D341Med (cell line): ENCODE measurements at places on chromosomes 2 and 18.

GRCh38 chr2:61784643-61785042, 69.2 kb downstream of the FAM161A start:
- DNase-seq, result no peak

DNA sequence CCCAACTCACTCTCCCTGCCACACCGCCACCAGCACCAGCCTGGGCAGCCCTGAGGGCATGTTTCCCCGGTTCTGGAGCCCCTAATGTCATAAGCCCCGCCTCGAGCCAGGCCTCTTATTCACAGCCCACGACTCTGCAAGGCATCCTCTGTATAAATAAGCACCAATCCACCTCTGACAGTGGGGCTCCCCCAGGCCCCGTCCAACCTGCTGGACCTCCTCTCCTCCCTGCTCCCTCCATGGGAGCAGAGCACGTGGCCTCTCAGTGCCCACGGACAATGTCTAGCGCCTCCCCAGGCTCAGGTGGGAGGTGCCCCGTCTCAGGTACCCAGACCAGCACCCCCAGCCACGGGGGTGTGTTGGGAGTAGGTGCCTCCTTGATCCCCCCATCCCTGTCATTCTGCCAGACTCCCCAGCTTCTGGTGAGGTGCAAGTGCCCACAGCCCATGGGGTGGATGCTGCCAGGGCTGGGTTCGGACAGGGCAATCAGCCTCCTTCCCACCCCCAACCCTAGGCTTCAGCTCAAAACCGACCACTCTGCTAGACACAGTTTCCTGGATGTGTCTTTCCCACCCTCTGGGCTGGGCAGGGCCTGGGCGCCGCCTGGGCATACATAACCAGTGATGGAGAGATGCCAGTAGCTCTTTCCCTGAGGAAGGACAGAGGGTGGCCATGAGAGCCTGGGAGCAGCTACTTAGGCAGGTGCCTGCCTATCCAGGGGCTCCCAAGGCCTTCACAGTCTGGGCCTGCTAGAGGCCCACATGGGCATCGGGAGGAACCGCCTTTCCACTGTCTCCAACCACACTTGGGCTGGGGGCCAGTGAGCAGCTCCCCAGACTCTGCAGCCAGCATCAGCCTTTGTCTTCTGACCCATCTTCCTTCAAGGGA, 1.6 kb upstream of the ADRA2B start:
- DNase-seq, result no peak

DNA sequence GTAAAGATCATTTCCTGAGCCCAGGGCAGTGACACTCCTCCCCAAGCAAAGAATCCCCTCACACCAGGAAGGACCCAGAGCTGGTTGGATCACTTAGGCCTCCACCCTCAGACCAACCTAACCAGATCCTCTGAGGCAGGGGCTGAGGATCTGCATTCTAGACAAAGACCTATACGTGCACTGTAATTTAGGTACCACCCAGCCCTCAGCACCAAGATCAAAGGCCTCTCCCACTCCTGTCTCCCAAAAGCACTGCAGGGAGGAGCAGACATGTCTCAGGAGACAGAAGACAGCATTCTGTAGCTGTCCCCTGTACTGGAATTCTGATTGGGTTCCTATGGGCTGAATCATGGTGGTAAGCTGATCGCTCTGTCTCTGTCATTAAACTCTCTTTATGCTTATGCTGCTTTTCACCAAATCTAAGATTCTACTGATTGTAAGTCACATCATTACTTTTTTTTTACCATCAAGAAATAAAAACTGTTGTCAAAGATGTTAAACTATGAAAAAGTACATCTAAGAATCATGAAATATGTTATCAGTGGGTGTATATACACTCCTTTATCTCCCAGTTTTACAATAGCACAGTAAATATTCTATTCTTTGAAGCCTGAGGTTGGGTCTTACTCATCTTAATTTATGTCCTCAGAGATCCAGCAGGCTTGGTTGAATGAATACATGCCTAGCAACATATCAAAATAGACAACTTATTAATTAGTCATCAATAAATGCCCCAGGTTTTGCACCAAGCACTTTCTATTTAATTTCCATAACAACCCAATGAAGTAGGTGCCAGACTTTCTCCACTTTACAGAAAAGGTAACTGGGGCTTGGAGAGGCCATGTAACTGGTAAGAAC, 28.3 kb downstream of the MCFD2 start:
- DNase-seq, result no peak

DNA sequence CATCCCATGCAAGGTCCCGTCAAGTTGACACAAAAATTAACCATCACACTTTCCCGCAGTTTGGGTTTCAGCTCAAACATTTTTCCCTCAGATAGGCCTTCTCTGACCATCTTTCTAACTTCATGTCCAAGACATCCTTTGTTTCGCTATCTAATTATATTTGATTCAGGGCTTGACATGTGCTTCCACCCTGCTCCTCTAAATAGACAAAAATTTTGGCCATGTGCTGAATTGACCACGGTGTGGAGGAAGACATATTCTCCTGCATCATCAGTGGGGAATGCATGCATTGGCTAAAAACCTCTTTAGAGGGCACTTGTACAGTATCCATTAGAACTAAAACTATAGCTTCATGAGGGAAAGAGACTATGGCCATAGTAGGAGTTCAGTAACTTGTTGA, 81.2 kb downstream of the PLCL1 start:
- DNase-seq, result no peak

- DNase-seq, result no peak
Measured at GRCh38 chr2:201879996-201880395, 73.7 kb downstream of the CDK15 start.

DNA sequence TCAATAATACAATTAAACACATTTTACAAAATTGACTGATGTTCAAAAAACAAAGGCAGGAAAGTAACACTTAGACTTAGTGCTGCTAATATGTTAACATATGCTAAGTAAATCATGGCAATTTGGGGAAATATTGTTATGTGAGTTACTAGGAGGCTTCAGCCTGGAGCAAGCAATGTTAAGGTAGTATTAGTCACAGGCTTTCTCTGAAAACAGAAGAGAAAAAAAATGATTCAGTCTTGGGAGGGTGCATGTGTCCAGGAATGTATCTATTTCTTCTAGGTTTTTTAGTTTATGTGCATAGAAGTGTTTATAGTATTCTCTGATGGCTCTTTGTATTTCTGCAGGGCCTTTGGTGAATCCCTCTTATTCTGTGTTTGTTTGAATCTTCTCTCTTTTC, 345.8 kb upstream of the TFPI start:
- DNase-seq, result no peak

DNA sequence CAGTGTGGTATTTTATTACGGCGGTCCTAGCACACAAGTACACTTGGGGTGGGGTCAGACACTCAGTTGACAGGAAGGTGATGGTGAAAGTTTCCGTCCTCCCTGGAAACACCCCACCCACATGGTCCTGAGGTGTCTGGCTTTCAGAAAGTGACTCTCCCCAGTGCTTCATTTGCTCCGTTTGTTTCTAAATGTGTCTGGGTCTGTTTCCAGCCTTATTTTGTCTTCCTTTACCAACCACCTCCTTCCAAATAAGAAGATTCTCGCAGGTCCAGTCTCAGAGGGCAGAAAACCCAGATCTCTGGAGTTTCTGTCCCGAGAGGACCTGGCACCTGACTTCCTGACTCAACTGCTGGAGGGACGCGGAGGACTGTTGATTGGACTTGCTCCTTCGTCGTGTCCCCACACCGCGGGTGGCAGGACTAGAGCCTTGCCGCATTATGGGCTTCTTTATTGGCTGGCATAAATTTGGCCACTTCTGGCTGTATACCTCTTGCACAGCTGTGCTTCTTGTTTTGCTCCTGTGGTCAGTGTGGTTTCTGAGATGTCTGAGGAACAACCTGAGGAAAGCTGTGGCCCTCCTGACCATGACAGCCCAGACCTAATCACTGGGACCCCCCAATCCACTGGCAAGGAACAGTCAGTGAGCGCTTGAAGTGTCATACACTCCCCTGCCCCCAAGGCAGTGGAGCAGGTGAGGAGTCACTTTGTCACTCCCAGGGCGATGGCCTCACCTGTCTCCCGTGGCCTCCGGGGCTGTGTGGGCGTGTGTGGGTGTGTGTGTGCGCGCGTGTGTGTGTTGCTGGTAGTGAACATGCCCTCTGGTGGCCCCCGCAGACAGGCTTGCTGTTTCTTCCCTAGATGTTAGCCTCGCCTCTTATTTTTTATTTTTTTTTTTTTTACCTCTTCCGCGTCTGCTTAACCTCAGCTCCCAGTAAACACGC, 45.6 kb downstream of the MEX3C start:
- DNase-seq, result no peak

DNA sequence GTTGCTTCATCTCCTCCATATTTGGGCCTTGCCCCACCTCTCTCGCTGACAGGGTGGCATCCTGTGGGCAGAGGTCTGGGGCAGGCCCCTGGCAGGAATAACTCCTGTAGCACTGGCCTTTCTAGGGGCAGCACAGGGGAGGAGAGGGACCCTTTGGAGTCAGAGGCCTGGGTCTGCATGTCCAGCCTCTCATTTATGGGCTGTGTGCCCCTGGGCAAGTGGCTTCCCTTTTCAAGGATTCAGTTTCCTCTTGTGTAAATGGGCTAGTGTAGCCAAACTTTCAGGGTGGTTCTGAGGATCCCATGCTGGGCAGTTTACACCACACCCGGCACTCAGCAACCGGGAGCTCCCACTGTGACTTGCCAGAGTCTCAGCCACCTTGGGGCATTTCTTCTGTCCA, 23.4 kb downstream of the ADRA2B start:
- peak; percentile 10 for DNase-seq

DNA sequence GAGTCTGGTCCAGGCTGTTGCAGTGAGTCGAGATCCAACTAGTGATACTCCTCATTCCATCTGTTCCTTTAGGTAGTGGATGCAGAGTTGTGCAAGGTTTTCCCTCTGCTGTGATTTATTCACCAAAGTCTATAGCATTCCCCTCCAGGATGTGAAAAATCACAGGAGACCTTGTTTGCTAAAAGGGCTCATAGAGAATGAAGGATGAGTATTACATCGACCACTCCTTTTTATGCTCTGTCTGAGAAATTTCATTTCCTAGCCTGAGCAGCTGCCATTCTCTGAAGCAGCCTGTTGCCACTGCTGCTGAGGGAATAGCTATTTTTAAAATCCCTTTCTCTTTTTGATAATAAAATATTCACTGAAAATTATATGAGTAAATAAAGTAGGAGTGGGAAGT, 134.1 kb upstream of the LRRTM1 start:
- no peak for DNase-seq

DNA sequence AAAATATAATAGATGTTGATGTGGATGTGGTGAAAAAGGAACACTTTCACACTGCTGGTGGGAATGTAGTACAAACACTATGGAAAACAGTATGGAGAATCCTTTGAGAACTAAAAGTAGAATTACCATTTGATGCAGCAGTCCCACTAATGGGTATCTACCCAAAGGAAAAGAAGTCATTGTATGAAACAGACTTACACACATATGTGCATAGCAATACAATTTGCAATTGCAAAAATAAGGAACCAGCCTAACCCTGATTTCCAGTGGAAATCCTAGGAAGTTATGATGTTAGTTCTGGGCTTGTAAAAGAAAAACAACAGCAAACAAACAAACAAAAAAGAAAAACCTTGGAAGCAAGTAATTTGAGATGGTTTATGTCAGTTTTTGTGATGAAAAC, 28.6 kb upstream of the CLASP1 start:
- no peak for DNase-seq

DNA sequence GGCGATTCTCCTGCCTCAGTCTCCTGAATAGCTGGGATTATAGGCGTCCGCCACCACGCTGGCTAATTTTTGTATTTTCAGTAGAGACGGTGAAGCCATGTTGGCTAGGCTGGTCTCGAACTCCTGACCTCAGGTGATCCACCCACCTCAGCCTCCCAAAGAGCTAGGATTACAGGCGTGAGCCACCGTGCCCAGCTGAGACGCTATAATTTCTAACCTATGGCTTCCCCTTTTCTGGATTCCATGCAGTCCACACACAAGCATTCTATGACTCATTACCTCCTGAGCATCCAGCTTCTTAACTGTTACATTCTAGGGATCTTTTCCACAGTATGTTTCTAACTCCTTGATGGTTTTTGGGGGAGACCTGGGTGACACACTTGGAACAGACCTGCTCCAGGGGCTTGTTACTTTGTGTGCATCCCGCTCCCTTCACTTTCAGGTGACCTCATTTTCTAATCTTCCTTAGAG, 11.8 kb upstream of the KCMF1 start:
- no peak for DNase-seq

DNA sequence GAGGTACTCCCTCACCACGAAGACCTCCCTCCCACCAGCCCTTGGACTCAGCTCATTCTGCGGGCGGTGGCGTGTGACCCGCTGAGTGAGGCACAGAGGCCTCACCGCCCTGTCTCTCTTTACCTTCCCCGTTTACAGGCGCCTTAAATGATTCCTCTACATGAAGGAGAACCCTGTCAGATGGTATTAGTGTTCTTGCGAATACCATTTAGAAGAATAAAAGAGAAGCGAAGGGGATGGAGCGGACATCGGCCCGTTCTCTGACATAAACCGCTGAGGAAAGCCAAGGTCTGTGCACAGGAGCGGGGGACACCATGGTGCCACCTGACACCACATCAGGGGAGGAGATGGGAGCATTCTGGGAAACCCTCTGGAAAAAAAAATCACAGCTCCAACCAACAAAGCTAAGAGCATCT, 179.8 kb downstream of the HDAC4 start:
- DNase-seq, result no peak

DNA sequence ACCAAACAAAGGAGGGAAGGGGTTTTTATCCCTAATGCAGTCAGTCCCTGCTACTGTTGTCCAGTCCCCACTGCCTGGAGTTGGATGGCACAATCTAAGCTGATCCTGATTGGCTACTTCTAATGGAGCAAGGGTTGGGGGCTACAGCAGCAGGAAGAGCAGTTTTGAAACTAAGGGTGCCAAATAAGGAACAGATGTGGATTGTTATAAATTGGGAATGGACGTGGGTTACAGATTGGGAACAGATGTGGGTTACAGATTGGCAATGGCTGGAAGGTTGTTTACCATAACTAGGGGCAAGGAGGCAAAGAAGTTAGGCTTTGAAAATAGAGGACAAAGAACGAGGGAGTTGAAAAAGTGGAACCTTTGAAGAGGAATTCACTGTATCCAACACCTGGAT, 16.0 kb upstream of the PROM2 start:
- DNase-seq, result no peak

- no peak for DNase-seq
Measured at GRCh38 chr2:239433777-239434403, 33.1 kb upstream of the HDAC4 start.

GRCh38 chr18:23085066-23085465, 50.2 kb upstream of the CABLES1 start:
- no peak for DNase-seq

- no peak for DNase-seq
Measured at GRCh38 chr2:127877626-127878025, 8.1 kb downstream of the AMMECR1L start.

DNA sequence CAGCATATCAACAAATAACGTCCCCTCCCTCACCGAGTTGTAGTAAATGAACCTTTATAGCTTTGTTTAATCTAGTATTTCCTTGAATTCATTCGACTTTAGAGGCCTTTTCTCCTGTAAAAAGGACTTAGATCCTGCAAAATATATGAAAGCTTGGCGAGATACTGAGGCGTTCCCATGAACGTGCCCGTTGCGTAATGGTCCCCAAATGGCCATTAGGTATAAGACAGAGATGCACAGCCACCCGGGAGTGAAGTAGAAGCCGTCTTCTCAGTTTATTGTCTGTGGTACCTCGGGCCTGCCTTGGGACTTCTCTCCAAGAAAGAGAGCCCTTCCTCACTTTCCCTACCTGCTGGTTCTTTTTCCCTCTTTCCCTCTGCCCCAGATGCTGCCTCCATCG, 310.6 kb downstream of the CELF4 start:
- no peak for DNase-seq
